ENCODE measurements at places on chromosomes 2 and 18. TPM values are rescaled to one million over a fixed set of nuclear protein-coding genes. Genes with fewer than 3 reads are reported as not detected.

Gene C2orf92
- 17.7 TPM for polyA plus RNA-seq

Gene IL18RAP
- 0.43 TPM for polyA plus RNA-seq

Gene MCEE
- polyA plus RNA-seq: 25.0 TPM

Gene TUBB8B
- 1.2 TPM for polyA plus RNA-seq

Gene BUB1
- 19.5 TPM for polyA plus RNA-seq

Gene THSD7B
- 2.6 TPM for polyA plus RNA-seq

Gene AP1S3
- 5.5 TPM for polyA plus RNA-seq

Gene ERICH2
- 14.4 TPM for polyA plus RNA-seq

Gene KCNE4
- polyA plus RNA-seq: 4.2 TPM

- DNase-seq: no peak
Observed at GRCh38 chr2:66890166-66890742, 455.3 kb downstream of the MEIS1 start.

DNA sequence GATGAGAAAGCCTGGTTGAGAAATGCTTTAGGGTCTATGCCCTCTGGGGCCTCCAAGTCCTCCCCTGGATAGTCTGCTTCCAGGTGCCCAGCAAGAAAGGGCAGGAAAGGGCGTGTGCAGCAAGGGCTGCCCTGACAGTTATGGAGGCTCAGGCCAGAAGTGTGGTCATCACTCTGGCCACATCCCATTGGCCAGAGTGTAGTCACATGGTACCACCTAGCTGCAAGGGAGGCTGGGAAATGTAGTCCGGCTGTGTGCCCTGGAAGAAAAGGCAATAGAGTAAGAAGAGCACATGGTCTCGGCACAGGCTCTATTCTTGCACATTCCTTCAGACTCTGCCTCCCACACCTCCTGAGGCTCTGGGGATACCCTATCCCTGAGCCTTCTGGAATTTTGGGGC lies 35.7 kb downstream of the ODC1 start:
- DNase-seq: no peak

DNA sequence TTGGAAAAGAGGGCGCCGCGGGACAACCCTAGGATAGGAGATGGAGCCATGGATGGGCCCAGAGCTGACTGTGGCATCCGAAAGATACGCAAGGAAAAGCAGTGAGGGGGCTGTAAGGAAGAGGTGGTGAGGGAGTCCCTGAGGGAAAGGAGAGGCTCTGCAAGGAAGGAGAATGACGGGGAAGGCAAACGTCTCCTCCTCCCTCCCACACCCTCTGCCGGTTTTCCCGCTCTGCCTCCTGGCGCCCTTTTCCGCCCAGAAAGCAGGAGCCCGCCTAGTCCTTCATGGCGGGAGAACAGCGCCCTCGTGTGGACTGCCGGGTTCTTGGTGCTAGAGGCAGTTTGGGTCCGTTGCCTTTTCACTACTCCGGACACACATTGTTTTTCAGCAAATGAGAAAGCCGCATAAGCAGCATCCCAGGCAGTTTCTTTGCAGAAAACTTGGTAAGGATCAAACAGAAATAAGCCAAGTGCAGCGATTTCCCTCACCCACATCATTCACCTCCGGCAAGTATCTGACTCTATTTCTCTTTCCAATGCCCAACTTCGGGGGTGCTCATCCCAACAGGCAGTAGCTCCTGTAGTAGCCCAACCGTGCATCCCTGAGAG lies 200.4 kb downstream of the INO80D start:
- DNase-seq: peak; percentile 86

- no peak for DNase-seq
Observed at GRCh38 chr2:68737711-68738110, 3.1 kb downstream of the ARHGAP25 start.

DNA sequence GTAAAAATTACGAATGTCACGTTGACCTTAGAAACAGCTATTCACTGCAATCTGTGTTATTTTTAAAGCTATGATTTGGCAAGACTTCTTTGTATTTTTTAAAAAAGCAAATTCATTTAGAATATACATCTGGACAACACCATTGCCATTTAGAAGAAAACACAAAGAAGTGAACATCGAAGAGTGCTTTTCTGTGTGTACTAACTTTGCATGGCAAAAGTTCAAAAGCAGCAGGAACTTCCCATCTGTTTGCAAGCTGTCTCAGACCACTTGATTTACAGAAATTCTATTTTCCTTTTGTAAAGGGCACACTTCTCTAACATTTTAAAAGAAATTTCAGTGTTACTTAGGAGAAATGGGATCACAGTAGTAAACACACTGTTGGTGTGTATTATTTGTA lies 145.9 kb downstream of the CALCRL start:
- DNase-seq: peak; percentile 43

- DNase-seq: no peak
Observed at GRCh38 chr2:189379287-189379630, 62.0 kb upstream of the WDR75 start.

DNA sequence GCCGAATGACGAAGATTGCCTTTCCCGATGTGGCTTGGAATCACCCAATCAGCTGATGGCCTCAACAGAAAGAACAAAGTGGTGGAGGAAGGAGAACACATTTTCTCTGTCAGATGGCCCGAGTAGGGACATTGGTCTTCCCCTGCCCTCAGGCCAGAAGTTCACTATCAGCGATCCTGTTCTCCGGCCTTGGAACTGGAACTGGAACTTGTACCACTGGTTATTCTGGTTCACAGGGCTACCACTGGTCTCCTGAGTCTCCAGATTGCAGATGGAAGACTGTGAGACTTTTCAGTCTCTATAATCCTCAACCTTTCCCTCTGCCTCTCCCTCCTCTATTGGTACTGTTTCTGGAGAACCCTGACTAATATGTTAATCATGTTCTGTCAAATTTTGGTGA lies 180.4 kb downstream of the ANKRD30B start:
- no peak for DNase-seq

DNA sequence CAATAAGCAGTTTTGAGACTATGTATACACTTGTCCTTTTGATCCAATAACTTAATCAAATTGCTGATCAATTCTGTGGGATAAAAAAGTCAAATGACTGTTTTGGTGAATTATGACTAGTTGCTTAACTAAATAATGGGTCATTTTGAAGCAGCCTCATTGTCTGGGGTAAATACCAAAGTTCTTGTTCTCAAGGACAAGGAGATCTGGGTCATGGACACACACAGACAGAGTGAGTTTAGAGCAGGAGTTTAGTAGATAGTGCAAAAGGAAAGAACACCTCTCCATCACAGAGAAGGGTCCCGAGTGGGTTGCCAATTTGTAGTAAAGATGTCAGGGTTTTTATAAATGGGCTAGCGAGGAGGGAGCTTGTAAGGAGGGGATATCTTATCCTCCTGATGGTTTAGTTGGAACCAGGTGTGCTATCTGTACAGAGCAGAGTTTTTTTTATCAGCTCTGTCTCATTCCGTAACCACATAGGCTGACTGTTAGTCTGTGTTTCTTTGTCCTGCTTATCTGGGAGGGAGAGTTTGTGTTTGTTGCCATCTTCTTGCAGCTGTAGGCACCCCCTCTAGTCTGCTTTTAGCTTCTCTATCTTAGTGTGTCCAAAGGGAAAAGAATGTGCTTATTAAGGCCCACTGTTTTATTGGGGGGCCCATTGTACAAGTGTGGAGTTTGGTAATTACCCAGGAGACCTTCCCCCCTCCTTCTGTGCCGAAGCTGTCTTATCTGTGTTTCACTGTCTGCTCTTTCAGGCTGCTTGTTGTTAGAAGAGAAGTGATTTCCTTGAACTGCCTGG lies 48.7 kb upstream of the C1GALT1C1L start:
- no peak for DNase-seq

DNA sequence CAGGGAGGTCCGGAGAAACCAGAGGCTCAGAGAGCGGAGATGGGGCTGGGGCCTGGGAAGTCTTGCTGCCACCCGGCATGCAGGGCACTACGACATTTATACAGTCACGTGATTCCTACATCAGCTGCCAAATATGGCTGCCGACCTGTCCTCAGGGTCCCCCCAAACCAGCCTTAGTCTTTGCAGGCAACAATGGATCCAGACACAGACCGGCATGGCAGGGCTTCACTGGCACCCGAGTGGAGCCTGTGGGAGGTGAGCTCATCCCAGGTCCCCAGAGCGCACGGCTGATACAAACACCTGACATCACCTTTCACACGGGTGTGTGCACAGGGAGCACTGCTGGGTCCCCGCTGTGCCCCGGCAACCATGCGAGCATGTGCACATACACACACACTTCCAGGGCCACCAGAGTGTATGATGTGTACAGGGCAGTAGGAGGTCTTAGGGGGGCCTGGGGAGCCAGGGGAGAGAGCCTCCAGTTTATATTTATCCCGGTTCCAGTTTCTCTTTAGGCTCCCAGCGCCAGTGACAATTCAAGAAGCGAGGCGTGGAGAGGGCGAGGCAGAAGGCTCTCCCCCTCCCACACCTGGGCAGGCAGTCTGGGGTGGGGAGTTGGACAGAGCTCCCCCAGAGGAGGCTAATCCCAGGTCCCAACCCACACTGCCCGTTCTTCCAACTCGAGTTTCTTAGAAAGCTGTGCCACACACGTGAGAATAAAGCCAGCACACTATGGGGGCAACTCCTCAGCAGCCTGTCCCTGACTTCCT lies 2.7 kb downstream of the SEMA4C start:
- no peak for DNase-seq

DNA sequence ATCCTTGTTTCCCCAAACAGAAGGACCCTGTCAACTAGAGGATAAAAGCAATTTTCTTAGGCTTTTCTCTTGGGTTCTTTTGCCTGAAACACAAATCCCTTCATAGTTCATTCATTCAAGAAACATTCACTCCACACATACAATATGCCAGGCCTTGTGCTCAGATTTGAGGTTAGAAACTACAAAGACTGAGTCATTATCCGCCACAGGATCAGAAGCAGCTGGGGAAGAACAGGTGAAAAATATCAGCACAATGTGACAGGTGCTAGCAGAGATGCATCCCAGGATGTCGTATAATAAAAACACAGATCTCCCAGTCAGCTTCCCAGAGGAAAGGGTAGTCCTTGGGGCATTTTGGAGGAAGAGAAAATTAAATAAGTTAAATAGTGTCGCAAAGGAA lies 172.4 kb downstream of the LRATD1 start:
- DNase-seq: no peak

DNA sequence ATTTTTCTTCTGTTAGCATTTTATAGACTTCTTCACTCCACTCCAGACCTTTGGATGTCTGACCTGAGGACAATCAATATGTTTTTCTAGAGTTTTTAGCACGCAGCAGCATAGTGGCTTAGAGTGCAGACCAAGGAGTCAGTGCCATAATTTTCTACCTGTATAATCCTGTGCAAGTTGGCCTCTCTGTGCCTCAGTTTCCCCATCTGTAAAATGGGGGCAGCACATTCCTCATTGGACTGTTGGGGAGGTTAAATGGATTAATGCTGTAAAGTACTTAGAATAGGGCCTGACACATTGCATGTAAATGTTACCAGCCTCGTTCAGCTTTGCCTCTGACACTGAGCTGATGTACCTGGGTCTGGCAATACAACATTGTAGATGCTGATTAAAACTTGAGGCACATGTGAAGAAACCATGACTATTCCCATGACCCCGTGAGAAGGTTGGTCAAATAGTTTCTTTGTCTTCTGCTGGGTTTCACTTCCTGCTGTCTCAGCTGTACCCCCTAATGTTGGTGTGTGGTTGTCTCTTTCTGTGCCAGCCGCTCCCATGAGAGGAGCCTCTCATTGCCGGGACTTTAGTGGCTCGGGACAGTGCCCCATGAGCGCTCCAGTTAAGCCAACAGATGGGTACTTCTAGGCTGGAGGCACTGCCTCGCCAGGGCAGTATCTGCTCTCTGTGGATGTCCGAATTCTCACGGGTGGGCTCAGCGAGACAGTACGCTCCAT lies 125.3 kb downstream of the SH3RF3 start:
- DNase-seq: no peak

- DNase-seq: no peak
Observed at GRCh38 chr18:63107171-63107845, 212.3 kb downstream of the BCL2 start.

DNA sequence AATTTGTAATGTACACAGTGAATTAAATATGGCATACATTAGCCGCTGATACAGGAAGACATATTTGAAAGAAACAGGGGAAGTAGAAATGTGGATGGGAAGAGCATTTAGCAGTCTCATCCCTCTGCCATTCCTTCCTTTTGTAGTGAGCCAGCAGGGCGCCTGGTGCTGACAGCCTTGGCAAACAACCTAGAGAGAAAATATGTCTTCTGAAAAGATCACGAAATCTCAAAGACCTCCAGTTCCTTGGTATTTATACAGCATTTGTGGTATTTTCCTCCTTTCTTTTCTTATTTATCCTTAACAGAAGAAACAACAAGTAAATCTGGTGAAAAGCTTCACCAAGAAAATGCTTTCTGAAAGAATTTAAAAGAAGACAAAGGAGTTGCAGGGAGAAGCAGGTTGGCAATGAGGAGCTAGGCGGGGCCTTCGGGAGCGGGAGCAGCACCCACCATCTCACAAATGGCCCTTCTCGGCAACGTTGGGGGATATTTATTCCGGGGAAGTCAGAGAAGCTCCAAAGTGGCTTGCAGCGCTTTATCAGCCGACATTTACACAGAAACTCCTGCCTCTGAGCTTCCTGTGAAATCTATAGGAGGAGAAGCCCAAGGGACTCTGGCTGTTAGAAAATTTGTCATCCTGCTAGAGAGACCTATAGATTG lies 406.1 kb upstream of the NRP2 start:
- no peak for DNase-seq

- DNase-seq: no peak
Observed at GRCh38 chr2:7272210-7272609, 355.0 kb downstream of the RNF144A start.

DNA sequence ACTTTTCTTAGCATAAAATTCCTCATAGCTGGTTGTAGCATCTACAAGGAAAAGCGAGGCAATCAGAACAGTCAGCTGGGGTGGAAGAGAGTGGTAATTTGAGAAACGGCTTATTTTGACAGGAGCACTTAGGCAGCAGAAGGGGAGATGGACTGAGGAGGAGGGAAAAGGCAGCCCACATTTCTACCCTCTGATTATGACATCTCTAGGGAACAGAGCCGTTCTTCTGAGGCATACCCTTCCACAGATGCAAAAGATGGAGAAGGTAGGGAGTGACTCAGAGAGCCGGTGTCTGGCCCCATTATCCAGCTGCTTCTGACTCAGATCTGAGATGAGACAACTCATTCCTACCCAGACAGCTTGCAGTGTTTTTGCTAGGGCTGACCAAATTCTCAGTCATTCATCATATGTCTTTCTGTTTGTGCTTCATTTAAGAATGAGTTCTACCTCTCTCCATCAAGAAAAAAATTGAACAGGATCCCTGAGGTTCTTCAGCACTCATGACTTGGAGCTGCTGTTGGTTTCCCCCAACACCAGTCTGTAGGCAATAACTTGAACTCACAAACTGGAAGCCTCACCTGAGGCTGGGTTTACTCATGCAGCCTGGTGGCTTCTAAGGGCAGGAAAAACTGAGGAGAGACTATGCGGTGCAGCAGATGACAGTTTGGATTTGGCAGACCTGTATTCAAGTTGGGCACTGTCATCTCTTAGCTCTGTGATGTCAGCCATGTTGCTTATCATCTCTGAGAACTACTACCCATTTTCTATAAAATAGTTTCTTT lies 15.9 kb upstream of the SEC11C start:
- no peak for DNase-seq

GRCh38 chr2:133733901-133734255 lies 165.6 kb upstream of the NCKAP5 start:
- no peak for DNase-seq

DNA sequence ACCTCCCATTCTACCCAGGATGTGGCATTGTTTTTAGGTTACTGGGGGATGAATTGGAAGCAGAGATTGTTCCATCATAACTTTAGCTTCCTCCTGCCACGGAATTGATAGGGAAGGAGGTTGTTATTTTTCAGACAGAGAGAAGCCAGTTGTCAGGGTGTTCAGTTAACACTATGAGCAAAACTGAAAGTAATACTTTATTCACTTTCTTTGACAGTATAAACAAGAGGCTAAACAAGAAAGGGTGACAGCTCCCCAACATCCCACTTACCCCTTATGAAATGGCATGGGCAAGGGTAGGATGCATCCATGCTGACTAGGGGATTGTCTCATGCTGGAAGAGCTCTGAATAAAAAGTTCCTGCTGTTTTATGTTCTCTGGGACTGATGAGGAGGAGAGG lies 36.4 kb upstream of the GAREM1 start:
- no peak for DNase-seq

Data from left lung (tissue), 14 donors.